ENCODE measurements at places on chromosomes 7 and 10.

- DNase-seq: no peak
Measured at GRCh38 chr7:15087771-15088170, 185.2 kb upstream of the DGKB start.

GRCh38 chr7:37510043-37510634, 61.5 kb upstream of the ELMO1 start:
- no peak for DNase-seq

DNA sequence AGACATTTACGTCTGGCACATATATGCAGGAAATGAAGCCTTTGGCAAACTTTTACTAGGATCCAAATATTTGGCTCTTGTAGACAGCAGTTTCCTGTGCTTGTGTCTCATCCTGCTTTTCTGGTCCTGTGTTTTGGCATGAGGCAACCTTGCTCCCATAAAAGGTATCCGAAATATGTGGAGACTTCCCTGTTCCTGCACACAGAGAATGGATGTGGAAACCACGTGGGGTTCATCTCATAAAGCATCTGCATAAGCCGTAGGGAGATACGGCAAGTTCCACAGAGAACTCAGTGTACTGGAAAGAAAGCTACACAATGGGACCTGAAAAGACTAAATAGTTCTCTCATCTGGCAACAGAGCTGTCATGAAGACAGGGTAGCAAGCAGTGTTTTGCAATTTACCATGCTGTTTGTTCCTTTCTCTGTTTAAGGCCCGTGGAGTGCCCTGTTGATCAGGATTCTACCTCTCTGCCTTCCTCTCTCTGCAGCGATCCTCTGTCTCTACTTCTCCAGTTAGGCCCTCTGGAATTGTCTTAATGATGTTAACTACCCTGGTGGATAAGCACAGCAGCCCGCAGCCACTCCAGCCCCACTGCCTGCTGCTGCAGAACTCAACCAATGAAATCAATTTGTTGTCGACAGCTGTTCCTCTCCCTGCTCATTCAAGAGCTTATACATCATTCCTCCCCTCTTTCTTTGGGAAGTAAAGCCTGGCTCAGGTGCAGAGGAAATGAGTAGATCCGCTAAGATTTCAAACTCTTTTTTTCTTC, 293.6 kb downstream of the CSTF2T start:
- DNase-seq: no peak

GRCh38 chr10:132570771-132571649, 33.4 kb downstream of the INPP5A start:
- DNase-seq: no peak

GRCh38 chr10:12705943-12706342, 295.6 kb downstream of the CCDC3 start:
- DNase-seq: no peak

DNA sequence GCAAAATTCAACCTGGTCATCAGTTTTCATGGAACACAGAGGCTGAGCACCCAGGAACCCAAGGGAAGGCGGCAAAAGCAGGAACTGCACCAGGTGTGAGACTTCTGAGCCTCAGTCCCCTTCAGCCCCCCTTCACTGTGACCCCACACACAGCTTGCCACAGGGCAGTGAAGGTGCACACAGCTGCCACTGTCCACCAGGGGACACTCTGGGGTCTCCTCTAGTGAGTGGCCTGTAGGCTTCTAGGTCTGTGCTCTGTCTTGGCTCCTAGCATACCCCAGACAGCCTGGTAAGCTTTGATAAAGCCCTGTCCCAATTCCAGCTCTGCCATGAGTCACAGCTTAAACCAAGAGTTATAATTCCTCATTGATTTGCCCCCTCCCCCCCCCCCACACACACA, 12.1 kb downstream of the KCNH2 start:
- no peak for DNase-seq

GRCh38 chr7:104922182-104923009, 91.6 kb upstream of the KMT2E start:
- no peak for DNase-seq

GRCh38 chr7:90094030-90094429, 60.2 kb upstream of the STEAP1 start:
- no peak for DNase-seq

- DNase-seq: no peak
Measured at GRCh38 chr10:103429647-103430046, 22.5 kb downstream of the CALHM2 start.

DNA sequence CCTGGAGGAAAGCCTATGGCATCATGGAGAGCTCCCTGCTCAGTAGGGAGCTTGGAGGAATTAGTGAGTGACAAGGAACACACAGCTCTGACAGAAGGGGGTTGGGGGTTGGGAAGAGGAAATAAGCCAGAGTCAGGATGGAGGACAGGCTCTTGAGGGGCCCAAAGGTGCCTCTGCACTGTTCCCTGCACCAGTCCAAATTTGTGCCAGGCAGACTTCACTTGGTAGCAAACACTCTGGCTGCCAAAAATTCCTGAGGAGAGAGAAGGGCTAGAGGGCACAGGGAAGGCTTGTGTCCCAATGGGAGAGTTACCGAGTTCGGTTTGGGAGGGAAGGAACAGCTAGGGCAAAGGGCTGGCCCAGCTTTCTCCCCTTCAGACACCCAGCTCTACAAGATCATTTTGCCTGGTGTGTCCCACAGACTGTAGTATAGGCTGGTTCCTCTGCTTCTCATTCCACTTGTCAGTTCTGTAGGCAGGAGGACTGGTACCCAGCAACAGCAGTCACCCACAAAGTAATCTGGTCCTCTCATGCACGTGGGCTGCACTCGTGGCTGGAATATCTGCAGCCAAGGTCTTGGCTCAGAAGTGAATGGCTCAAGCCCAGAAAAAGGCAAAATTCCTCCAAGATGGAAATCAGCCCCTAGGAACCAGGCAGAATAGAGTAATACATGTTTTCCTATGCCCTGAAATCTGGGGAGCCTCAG, 8.0 kb upstream of the KCNIP2 start:
- no peak for DNase-seq

DNA sequence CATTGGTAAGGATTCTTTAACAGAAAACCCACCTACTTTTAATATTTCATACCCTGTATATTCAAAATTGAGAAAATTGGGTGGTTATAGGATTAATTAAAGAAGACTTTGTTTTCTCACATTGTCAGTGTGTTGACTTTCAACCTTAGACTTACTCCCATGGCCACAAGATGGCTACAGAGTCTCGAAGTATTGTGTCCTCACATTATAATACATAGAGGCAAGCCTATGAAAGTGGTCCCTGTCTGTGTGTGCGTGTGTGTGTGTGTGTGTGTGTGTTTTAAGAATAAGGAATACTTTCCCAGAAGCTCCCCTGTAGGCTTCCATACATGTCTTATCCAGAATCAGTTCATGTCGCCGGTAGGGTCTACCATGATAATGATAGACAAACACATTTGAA, 180.0 kb downstream of the PHF14 start:
- no peak for DNase-seq

DNA sequence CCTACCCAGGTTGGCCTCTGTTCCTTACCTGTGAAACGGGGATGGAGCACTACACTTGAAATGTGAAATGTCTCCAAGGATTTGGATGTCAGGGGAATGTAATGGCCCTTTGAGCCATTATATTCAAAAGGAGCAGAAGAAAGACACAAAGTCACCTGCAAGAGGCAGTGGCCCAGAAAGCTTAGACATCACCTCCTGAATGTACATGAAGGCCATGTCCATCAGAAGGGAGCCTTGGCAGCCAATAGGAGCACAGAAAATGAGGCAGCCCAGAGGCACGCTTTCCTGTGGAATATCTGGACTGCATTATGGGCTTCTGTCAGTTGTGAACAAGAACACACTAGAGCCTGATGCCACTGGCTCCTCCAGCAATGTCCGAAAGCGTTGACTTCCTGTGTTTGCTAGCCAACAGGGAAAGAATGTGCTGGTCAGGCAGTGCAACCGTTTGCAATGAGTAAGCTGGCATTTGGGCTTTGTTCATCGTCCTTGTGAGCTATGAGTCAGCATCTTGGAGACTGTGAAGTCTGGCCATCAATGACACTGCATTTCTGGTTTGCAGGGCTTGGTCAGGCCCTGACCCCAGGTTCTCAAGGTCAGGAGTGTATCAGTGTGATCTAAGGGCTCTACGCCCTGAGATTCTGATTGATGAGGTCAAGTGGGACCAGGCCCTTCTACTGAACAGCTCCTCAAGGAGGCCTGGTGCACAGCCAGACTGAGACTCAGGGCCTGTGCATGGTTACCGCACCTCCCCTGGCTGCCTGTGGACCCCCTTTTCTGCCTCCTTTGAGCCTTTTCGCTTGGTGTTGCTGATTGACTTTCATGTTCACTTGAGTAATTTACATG, 222.4 kb downstream of the RPS24 start:
- no peak for DNase-seq

GRCh38 chr7:150340024-150340749, 1.2 kb downstream of the RARRES2 start:
- no peak for DNase-seq

DNA sequence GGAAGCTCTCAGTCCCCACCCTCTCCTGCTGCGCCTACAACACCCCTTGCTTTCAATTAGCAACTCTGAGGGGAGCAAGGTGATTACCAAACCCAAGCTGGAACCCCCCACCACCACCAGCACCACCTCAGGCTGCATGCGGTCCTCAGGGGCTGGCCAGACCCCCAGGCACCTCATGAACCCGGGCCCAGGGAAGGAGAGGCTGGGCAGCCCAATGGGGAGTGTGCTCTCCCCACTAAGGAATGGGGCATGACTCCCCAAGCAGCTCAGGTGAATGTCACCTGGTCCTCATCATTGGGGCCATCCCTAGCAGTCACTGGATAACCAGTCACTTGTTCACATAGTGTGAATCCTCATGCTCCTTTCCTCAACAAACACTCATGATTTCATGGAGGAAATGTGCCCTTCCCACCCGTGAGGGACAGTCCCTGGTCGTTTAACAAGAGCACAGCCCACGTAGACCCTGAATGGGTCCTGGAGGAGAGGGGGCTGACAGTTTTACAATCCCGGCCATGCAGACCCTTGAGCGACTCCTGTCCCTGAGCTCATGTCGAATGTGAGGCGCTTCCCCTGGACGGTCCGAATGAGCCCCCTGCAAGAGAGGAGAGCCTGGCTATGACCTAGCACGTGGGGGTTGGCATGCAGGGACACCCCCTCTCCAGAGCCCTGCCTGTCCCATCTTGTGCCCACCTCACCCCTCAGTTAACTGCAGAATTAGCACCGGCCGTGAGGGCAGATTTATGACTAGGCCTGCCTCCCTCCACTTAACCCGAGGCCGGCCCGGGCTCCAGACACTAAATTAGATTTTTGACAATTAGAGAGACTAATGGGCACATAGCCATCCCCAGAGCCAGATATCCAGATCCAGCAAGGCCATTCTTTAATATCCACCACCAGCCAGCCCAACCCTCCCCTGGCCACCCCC, 29.1 kb downstream of the POLL start:
- no peak for DNase-seq

DNA sequence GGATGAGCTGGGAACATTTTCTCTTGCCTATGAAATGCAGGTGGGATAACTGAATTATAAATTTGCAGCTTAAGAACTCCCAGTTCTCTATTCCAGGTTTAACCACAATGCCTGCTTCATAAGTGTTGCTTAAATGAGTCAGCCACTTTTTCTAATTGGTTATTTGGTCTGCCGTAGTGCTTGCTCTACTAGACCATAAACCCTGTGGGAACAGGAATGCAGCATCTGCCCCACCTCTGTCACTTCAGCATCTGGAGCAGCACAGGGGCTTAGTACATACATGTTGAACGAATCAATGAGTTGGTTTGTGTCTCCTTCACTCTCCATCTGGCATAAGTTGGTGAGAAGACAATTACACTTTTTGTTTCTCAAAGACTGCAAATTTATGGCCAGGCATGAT, 95.2 kb upstream of the PTER start:
- no peak for DNase-seq

DNA sequence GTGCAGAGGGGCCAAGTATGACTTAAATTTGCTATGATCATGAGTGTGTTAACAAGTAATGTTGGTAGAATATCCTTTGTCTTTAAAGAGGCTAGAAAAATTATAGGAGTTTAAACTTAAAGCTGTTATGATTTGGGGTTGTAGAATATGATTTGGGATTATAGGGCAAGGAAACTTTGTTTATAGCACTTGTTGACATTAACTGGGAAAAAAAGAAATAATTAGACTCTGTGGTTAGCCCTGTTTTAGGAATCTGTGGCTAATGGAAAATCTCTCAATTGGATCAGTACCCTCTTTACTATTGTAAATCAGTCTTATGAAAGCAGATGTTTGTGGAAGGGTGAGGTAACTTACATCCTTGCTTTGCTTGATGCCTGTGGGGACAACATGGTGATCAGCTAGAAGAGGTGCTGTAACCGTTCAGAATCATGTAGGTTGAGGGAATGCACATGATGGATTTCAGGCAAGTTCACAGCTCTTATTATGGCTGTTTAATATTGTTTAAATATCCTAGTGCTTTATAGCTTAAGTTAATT, 11.1 kb downstream of the ING3 start:
- no peak for DNase-seq

- DNase-seq: no peak
Measured at GRCh38 chr7:143492043-143492471, 14.4 kb downstream of the TAS2R41 start.

DNA sequence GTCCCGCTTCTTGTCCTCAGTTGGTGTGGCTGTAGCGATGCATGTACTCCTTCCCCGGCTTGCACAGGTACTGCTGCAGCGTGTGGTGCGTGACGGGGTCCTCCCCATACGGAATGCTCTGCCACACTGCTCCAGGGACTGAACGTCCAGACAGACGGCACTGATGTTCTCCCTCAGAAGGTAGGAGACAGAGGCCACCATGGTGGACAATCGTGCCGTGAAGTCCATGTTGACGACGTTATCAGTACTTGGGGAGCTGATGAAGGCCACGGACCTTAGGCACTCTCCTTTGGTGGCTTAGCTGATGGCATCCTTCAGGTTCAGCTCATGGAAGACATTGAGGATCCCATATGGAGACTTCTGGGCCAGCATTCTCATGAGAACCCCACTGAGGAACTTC, 37.4 kb downstream of the AGAP6 start:
- no peak for DNase-seq

DNA sequence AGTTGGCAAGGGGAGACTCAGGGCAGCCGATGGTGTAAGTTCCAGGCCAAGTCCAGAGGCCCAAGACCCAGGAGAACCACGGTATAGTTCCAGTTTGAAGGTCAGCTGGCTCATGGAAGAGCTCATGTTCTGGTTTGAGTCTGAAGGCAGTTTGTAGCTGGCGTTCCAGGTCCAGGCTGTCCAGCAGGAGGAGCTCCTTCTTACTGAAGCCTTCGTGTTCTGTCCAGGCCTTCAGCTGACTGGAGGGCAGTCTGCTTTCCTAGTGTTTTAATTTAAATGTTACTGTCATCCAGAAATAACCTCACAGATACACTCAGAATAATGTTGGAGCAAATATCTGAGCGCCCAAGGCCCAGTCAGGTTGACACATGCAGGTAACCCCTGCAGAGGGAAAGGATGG, 4.2 kb downstream of the SUN1 start:
- DNase-seq: no peak

DNA sequence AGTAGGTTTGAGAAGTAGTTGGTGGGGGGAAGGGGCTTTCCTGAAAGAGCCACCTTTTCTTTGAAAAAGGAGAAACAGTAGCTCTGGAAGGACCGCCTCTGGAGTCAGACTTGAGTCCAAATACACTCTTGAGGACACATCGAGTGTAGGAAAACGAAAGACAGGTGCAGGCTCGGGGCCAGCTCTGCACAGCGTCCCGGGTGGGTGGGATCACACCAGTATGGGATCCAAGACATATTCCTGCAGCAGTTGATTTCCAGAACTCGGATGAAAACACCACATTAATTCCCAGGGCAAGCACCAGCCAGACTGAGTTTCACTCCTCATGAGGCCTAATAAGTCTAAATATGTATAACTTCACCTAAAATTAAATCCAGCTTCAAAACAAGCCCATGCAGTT, 61.4 kb downstream of the ASB13 start:
- no peak for DNase-seq

GRCh38 chr7:141238596-141239243, 164.9 kb downstream of the TMEM178B start:
- DNase-seq: no peak

- DNase-seq: no peak
Measured at GRCh38 chr7:91135300-91135699, 128.9 kb upstream of the FZD1 start.
